ENCODE measurements at places on chromosomes 12 and 14. TPM values are rescaled to one million over a fixed set of nuclear protein-coding genes. Genes with fewer than 3 reads are reported as not detected.

The GPR135 gene
- 3.4 TPM for total RNA-seq

The TMEM19 gene
- 31.4 TPM for total RNA-seq

The RTN1 gene
- 18.2 TPM for total RNA-seq

The CIROP gene
- not detected for total RNA-seq

The STON2 gene
- 34.3 TPM for total RNA-seq

The SLC7A7 gene
- total RNA-seq = 157 TPM

The CELA1 gene
- total RNA-seq = not detected

- H3K27me3 ChIP-seq = no peaks in the 10 kb centered on the region
- no peak for DNase-seq
- H3K4me3 ChIP-seq = no peak overlapping the region
- no peaks in the 10 kb centered on the region for H3K36me3 ChIP-seq
- H3K27ac ChIP-seq = no peak overlapping the region
Measured at GRCh38 chr14:60925286-60925685, 55.6 kb downstream of the TRMT5 start.

DNA sequence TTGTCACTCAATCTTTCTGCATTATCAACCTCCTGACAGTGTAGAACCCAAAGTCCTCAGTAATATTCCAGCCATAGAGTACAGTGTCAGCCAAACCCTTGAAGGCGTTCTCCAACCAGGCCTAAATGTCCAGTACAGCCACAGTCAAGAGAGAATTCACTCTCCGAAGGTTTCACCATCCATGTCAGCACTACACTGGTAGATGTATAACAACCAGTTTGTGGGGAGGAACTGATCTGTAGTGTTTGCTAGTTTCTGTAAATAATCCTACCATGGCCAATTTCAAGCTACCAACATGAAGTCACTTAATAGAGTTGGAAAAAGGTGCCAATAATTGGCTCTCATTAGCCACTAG lies 456 bp upstream of the MDP1 start:
- no peak for DNase-seq
- peak overlapping the region; percentile 82 for H3K4me3 ChIP-seq
- peak overlapping the region; percentile 92 for H3K27ac ChIP-seq

DNA sequence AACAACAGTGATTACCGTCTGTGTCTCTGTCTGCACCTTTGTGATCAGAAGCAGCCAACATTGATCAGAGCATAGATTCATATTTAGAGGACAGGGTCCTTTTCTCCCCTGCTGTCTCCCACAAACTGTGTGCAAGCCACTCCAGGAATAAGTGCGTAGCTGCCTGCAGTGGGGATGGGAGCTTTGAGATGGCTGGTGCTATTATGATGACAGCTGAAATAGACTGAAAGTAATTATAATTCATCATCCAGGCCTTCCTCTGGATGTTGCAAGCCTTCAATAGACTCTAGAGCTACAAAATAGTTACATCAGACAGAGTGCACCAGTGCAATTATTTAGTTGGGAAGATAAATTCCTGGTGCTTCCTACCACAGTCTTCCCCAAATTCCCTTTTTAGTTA lies 68.1 kb downstream of the BORCS5 start:
- H3K27ac ChIP-seq = peak overlapping the region; percentile 61
- H3K4me1 ChIP-seq = peaks cover 29% of the 10 kb centered on the region
- H3K36me3 ChIP-seq = no peaks in the 10 kb centered on the region
- no peaks in the 10 kb centered on the region for H3K27me3 ChIP-seq
- H3K4me3 ChIP-seq = no peak overlapping the region

DNA sequence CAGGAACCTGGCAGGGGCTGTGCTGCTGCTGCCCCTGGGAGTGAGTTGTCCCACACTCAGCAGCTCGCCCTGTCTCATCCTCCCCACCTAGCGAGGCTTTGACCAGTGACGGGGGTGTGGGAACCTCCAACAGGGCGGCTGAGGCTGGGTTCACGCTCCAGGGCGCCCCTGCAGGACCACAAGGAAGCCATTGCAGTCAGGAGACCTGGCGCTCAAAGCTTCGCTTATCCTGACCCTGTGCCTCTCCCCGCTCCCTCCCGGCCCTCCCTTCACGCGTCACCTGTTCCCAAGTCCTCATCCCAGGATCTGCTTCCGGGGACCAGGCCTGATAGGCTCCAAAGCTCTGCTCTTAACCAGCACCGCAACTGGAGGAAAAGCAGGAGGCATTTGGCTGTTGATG lies 272.0 kb upstream of the SFSWAP start:
- H3K27ac ChIP-seq = no peak overlapping the region
- H3K4me1 ChIP-seq = no peaks in the 10 kb centered on the region
- DNase-seq = no peak
- no peaks in the 10 kb centered on the region for H3K36me3 ChIP-seq
- H3K27me3 ChIP-seq = peaks cover 13% of the 10 kb centered on the region
- no peak overlapping the region for H3K4me3 ChIP-seq

DNA sequence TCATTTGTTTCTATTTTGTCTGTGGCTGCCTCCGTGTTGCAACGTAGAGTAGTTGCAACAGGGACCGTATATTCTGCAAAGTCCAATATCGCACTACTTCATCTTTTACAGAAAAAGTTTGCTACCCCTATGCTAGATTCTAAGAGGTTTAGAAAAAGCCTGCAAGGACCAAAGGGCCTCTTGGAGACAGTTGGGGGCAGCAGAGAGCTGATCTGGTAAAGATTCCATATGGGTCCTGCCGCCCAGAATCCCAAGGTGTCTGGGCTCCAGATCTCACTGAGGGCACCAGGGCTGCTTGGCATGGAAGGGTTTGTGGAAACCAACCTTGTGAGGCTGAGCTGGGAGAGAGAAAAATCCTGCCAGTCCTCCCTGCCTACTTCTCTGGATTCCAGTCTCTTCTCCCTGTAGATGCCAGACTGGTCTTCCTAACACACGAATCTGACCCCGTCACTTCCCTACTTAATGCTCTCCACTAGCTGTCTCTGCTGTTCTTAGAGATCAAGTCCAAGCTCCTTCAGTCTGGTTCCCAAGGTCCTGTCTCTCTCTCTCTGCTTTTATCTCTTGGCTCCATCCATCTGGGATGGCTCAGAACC lies 74.6 kb downstream of the GLRX5 start:
- H3K36me3 ChIP-seq = no peaks in the 10 kb centered on the region
- H3K4me1 ChIP-seq = no peaks in the 10 kb centered on the region
- no peak overlapping the region for H3K4me3 ChIP-seq
- H3K27ac ChIP-seq = no peak overlapping the region
- peaks cover 13% of the 10 kb centered on the region for H3K27me3 ChIP-seq
- DNase-seq = no peak

GRCh38 chr12:80712866-80713265 lies 3.8 kb upstream of the MYF5 start:
- DNase-seq = no peak
- peaks cover 24% of the 10 kb centered on the region for H3K27me3 ChIP-seq
- no peaks in the 10 kb centered on the region for H3K36me3 ChIP-seq
- no peak overlapping the region for H3K4me3 ChIP-seq
- no peaks in the 10 kb centered on the region for H3K4me1 ChIP-seq

- no peak overlapping the region for H3K4me3 ChIP-seq
- no peak for DNase-seq
- no peaks in the 10 kb centered on the region for H3K36me3 ChIP-seq
Measured at GRCh38 chr12:24631676-24632426, 317.1 kb downstream of the BCAT1 start.

GRCh38 chr12:66045506-66045905 lies 85.0 kb downstream of the LLPH start:
- no peaks in the 10 kb centered on the region for H3K4me1 ChIP-seq
- no peaks in the 10 kb centered on the region for H3K27me3 ChIP-seq
- no peak overlapping the region for H3K4me3 ChIP-seq
- H3K36me3 ChIP-seq = no peaks in the 10 kb centered on the region
- no peak overlapping the region for H3K27ac ChIP-seq
- DNase-seq = no peak
